Caco-2 (cell line): ENCODE measurements at places on chromosomes 7 and 10.

DNA sequence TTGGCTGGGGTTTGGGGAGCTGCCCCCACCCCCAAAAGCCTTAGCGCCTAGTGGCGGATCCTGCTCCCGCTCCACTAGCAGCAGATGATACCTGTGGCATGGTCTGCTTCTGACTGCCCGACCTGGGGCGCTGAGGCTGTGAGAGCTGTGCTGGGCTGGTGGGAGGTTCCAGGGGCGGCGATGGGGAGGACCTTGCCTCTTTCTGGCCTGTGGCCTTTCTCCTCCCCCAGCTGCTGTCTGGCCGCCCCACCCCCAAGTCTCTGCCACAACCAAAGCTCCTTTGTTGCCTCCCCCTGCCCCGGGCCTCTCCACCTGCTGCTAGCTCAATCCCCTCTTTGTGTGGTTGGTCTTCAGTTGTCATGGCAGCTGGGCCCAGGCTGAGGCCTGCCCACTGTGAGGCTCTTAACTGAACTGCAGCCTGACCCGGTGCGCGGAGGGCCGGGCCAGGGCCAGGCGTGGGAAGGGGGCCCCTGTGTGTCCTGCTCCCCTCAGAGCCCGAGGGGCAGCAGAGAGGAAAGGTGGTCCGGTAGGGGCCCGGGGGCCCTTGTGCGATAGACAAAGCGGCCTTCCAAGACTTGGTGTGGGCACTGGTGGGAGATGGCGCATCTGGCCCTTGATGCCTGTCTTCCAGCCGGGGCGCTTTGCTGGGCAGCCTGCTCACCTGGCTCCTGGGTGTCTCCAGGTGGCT, 4.7 kb downstream of the ZNF775 start:
- DNase-seq = peak; percentile 74

DNA sequence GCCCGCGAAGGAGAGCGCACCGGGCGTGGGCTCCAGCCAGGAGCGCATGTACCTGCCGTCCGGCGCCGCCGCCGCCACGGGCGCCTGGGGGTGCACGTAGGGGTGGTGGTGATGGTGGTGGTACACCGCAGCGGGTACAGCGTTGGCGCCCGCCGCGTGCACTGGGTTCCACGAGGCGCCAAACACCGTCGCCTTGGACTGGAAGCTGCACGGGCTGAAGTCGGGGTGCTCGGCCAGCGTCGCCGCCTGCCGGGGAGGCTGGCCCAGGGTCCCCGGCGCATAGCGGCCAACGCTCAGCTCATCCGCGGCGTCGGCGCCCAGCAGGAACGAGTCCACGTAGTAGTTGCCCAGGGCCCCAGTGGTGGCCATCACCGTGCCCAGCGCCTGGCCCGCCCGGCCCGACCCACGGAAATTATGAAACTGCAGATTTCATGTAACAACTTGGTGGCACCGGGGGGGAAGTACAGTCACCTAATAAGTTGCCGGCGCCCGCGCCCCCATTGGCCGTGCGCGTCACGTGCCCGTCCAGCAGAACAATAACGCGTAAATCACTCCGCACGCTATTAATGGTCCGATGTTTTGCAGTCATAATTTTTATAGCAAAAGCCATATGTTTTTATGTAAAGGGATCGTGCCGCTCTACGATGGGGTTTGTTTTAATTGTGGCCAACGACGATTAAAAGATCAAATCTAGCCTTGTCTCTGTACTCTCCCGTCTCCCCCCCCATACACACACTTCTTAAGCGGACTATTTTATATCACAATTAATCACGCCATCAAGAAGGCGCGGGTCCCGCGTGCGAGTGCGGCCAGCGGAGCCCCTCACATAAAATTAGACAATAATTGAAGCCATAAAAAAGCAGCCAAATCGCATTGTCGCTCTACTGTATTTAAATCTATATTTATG, at the start of gene HOXA9:
HOXA9 (minus strand) TSS at position 449 of the 907 bp plus-strand sequence; CDS start at position 369, 80 bp downstream.
- DNase-seq = peak; percentile 81

- DNase-seq = no peak
These were observed 217.1 kb downstream of the NRG3 start for GRCh38 chr10:82092111-82092510.

GRCh38 chr10:22657566-22658225, 56.7 kb downstream of the PIP4K2A start:
- DNase-seq = no peak

GRCh38 chr7:138170959-138171703, 94.9 kb downstream of the AKR1D1 start:
- no peak for DNase-seq

DNA sequence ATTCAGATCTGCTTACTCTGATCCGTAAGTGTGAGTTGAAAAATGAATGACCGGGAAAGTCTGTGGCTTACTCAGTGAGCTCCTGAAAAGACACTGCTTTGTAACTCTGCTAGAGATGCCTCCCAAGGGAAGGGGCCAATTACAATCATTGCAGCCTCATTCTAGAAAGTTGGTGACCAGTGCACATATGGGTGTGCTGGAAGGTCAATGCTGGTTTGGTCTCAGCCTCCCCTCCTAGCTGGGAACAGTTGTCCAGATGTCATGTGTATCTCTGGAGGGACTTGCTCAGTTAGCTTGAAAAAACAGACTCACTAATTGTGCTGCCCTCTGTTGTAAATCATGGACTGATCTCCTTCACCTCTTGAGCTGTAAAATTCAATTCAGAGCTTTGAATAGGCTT, 405.0 kb downstream of the ADRA2A start:
- DNase-seq = no peak

DNA sequence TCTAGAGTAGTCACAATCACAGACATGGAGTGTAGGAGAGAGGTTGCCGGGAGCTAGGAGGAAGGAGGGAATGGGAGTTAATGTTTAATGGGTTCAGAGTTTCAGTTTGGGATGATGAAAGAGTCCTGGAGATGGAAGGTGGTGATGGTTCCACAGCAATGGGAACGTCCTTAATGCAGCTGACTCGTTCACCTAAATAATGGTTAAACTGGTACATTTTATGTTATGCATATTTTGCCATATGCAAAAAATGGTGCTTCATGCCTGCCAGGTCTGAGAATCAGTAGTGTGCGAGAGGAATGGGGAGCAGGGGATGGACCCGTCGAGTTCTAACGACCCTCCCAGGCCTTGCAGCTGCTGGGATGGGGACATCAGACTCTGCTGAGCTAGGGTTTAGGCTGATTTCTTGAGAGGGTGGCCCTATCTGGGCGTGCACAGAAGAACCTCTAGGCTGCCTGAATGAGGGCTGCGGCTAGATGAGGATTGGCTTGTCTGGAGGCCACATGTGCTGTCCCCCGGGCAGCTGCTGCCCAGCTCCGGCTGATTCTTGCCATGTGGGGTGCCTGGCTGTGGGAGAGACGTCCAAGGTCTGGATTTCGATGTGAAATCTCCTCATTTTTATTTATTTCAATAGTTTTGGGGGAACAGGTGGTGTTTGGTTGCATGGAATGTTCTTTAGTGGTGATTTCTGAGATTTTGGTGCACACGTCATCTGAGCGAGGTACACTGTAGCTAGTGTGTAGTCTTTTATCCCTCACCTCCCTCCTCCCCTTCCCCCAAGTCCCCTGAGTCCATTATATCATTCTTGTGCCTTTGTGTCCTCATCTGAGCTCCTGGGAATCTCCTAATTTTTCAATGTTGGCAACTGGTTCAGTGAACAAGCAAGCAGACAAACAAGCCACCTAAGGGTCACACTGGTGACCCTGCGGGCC, 116.0 kb downstream of the GRK5 start:
- peak; percentile 26 for DNase-seq

DNA sequence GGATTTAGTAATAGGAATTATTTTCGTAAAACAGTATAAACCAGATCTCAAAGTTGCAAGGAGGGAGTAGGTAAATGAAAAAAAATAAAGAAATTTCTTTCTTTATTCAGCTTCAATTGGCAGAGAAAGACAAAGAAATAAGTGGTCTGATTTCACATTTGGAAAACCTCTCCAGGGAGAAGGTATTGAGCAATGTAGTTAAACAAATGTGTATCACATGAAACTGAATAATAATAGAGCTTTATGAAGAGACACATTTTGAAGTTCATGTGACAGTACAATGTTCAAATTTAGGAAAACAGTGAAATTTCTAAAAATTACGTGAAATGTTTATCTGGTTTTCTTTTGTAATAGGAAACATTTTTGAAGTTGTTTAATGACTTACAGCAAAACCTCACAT, 63.0 kb downstream of the TAX1BP1 start:
- no peak for DNase-seq

DNA sequence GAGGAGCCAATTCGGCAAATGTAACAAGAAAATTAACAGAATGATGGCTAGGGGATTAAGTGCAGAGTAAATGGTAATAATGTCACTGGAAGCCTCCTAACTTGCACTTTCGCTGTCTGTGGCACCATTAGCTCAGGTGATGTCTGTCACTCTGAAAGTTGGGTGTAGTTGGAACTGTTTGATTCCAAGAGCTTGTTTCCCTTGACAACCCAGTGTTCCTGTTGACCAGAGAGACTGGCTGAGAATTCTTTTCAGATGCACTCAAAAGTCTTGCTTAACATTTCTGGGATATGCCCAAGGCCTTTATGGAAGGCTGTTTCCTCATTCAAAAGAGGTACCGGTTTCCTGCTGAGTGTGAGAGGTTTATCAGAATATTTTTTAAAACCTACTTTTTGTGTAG, 49.6 kb downstream of the PLPP4 start:
- no peak for DNase-seq

DNA sequence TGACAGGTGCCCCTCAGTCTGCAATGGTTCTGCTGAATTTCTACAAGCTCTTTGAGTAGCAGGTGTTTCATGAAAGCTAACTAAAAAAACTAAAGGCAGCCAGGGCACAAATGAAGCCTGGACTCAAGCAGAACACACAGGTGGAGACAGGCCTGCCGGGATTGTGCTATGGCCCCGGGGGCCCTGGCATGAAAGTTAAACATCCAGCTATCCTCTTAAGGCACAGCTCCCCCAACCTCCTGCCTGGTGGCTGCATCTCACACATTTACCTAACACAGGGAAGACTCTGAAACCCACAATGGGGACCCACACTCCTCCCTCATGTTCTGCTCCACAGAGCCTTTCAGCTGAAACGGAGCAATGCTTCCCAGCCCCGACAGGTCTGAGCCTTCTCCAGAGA, 76.3 kb upstream of the CAMK2B start:
- DNase-seq = no peak

DNA sequence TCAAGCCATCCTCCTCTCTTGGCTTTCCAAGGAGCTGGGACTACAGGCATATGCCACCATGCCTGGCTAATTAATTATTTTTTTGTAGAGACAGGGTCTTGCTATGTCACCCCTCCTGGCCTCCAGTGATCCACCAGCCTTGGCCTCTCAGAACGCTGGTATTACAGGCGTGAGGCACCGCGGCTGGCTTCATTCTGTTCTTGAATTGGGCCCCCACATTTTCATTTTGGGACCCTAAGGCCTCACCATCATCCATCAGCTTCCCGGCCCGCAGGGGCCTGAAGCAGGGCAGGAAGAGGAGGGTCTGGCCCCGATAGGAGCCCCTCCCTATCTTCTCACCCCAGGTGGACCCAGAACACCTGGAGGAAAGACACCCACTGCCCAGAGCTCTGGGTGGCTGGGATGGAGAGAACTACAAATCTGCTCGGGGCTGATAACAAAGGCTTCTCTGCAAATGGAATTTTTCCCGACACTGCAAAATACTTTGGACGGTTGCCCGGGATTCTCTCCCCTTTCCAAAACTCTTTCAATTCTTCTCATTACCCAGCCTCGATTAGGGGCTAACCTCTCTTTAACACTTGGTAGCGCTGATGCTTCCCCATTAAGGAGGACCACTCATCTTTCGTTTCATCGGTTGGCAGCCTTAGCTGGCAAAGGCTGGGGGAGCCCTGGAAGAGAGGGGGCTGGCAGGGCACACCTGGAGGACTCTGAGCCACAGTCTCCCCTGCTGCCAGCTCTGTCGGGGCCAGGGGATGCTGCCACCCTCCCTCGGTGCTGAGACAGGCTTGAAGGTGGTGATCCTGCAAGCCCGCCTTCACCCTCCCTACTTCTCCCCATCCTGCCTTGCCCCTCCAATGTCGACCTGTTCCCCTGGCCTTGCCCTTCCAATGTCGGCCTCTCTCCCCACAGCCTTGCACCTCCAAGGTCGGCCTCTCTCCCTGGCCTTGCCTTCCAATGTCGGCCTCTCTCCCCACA, 81.0 kb upstream of the GNA12 start:
- DNase-seq = no peak
